ENCODE measurements at places on chromosomes 11 and 22.

- peak; percentile 9 for DNase-seq
Observed at GRCh38 chr11:64122411-64123410, 43.2 kb downstream of the MACROD1 start.

GRCh38 chr22:23315341-23315917 is 135.1 kb downstream of the BCR start:
- DNase-seq, result peak; percentile 61

GRCh38 chr11:133366147-133366546 is 166.2 kb downstream of the OPCML start:
- DNase-seq, result no peak

GRCh38 chr11:43555186-43555585 is 125.4 kb upstream of the HSD17B12 start:
- no peak for DNase-seq

- DNase-seq, result no peak
Observed at GRCh38 chr22:40429481-40429880, 59.1 kb downstream of the SGSM3 start.

GRCh38 chr22:24068377-24068680 is 57.2 kb downstream of the CABIN1 start:
- no peak for DNase-seq

- no peak for DNase-seq
Observed at GRCh38 chr22:46907241-46908215, 145.1 kb downstream of the TBC1D22A start.

DNA sequence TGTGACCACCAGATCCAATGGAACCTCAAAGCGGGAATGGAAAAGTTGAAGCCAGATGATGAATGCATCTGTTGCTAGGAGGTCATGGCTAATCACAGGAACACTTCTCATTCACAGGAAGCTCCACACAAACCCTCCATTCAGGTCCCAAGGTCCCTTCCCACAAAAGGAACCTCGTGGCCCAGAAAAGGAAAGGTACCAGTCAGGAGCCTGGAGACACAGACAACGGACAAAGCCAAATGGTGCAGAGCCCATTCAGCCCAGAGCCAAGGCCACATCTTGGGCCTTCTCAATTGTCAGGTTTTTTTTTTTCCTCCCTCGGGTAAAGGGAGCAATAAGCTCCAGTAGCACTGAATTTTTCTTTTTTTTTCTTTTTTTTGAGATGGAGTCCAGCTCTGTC is 87.0 kb downstream of the FAM168A start:
- no peak for DNase-seq

GRCh38 chr11:64771861-64772260 is 6.5 kb downstream of the SF1 start:
- DNase-seq, result no peak

DNA sequence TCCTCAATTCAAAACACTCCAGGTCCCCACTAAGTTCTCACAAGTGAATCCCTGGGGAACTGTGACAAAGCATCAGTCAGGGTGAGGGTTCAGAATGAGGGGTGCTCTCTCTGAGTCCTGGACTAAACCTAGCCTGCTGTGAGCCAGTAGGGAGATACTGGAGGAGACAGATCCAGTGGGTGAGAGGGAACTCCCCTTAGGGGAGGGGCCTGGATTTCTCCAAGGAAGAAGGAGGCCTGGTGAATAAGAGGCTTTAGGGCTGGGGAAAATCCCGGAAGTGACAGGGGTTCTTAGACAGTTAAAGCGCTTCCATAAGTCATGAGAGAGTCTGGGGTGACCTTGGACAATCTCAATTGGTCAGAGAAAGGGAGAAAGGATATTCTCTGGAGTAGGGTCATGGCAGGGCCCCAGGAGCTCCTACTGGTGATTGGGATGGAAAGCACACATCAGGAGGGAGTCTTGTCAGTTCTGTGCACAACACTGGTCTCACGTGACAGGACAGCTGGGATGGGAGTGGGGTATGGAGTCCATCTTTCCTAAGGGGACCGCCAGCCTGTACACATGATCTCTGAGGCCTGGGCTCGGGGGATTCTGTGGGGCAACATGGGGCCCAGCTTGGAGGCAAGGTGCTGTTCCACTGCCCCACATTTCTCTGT is 1.5 kb downstream of the TBC1D10A start:
- peak; percentile 89 for DNase-seq

Data from M059J (cell line).